ENCODE measurements at places on chromosomes 16 and 17.

- no peak for DNase-seq
Measured at GRCh38 chr17:31594416-31594815, 202.9 kb downstream of the RAB11FIP4 start.

- no peak for DNase-seq
Measured at GRCh38 chr16:60259956-60260355, 1525.8 kb upstream of the GOT2 start.

GRCh38 chr16:81545470-81546250 is 101.1 kb downstream of the CMIP start:
- no peak for DNase-seq

DNA sequence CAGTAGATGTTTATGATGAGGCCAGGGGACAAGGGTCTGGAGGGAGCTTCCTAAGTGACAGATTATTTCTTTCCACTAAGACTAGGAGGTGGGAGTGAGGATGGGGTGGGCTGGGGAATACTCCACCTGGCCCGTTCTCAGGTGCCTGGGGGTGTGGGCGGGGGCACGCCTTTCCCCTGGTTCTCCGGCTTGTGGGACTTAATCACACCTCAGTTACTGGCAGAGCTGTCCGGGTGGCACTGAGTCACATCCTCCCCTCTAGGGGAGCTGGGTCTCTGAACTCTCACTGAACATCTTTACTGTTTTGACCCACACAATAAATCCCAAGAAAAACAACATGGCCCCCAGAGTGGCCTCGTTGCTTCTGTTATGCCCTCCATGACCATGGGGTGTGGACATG is 332.8 kb downstream of the MAF start:
- DNase-seq: no peak

DNA sequence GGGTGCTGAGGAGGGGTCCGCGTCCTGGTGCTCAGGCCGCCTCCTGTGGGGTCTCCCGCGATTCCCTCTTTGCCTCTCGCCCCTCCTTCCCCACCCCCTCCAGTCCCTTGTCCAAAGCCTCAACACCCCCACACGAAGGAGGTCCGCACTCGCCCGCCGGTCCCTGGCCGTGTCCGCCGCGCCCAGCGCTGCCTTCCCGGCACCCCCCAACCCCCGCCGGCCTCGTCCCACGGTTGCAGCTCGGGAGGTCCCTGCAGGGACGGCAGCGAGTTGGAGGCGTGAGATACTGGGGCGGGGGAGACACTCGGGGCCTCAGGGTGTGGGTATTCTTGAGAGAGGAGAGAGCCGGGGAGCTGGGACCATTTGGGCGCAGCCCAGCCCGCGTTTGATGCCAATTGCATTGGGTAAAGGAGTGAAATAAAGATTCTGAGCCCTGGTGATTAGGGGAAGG is 468 bp downstream of the FLYWCH2 start:
- DNase-seq: no peak

- DNase-seq: no peak
Measured at GRCh38 chr17:57211543-57211942, 44.8 kb upstream of the MSI2 start.

DNA sequence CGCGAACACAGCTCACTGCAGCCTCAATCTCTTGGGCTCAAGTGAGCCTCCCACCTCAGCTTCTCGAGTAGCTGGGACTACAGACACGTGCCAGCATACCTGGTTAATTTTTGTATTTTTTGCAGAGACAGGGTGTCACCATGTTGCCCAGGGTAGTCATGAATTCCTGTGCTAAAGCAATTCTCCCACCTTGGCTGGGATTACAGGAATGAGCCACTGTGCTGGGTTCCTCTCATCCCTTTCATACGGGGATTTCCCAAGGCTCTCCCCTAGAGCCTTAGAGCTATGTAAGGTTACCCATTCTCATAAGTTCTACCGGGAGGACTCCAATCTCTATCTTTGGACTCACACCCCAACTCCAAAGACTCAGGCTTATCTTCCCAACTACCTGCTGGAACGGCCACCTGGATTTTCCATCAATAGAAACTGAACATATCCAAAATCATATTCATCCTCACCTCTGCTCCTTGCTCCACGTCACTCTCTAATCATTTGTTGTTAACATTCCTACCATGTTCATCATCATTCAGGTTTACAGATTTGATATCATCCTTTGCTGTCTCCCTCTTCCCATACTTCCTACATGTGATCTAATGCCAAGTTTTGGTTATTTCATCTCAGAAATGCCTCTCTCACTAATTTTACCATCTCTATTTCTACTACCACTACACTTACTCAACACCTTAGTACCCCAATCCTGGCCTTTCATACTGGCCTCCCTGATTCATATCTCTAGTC is 92.5 kb downstream of the NCOR1 start:
- no peak for DNase-seq

DNA sequence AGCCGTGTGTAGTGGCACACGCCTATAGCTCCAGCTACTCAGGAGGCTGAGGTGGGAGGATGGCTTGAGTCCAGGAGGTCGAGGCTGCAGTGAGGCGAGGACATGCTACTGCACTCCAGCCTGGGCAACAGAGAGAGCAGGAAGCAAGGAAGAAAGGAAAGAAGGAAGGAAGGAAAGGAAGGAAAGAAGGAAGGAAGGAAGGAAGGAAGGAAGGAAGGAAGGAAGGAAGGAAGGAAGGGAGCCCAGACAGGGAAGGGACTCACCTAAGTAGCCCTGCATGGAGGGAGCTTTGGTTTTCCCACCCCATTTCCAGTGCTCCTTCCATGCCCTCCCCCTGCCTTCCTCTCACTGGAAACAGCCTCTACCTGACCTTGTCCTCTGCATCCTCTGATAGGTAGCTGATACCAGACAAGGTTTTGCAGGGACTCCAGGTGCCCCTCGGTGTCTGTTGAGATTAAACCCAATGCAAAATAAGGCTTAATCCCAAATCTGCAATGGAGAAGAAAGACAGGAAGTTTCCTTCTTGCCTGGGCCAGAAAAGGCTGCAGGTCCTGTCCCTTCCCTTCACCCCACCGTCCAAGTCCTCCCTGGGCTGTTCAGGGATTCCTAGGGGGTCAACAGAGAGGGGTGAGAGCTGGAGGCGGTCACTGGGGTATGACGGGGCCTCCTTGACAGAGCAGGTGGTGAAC is 21.5 kb upstream of the CA4 start:
- no peak for DNase-seq

- no peak for DNase-seq
Measured at GRCh38 chr16:83455716-83456115, 352.1 kb upstream of the HSBP1 start.

DNA sequence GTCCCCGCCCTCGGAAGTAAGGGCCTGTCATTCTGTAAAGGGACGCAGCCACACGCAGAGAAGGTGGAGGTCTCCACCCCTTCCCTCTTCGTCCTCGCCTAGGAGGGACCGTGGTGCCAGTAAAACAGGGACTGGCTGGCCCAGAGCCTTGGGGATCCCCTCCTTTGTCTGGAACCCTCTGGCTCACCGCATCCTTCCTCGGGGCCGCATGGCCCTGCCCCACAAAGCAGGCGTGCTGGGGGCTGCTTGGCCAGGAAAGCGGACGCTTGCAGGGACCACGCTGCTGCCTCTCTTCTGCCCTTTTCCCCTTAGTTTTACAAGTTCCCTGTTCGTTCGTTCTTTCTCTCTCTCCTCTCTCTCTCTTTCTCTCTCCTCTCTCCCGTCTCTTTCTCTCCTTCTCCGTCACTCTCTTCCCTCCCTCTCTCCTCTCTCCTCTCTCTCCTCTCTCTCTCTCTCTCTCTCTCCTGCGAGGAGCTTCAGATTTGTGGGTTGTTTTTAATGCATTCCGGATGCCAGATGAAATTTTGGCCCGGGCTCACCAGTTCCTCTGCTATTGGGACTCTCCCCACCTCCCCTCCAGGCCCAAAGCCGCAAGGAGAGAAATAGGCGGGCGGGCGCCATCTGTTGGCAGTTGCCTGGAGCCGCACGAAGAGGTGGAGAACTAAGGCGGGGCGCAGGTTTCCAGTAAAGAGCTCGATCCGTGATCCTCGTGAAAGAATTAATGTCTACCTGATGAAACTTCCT is 35.1 kb upstream of the CDRT4 start:
- no peak for DNase-seq

DNA sequence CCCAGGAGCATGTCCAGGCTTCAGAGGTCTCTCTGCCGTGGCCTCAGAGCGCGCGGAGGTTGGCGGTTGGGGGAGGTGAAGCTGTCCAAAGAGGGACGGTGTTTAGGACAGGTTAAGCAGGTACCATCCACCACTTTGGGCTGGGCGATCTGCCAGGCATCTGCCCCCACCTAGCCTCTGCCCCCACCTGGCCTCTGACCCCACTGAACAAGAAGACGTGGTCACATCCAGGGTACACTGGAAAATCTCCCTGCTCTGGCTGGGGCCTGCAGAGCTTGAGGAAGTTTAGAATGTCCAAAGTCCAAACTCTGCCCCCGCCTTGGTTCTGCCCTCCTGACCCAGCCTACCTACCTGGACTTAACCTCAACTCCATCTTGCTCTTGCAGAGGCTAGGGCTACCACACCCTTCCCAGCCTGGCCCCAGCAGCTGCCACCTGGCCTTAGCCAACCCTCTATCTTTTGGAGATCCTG is 1.6 kb downstream of the ITGA3 start:
- no peak for DNase-seq

GRCh38 chr16:78605548-78606101 is 506.2 kb downstream of the WWOX start:
- no peak for DNase-seq

DNA sequence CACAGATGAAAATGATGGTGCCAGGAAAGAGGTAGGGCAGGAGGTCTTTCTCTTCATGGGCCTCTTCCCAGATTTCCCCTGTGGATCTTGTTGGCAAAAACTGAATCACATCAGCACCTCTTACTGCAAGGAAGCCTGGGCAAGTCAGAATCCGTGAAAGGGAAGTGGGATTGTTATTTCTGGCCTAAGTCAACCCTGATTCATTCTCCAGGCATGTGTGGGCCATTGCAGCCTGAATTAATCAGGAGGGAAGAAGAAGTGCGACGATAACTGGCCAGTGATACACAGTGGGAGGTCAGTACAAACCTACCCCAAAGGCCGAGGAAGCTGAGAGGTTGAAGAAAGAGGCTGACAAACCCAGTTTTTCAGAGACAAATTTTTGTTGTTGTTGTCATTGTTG is 17.9 kb upstream of the NSMCE1 start:
- no peak for DNase-seq

GRCh38 chr16:85470873-85471272 is 142.2 kb upstream of the GSE1 start:
- no peak for DNase-seq

GRCh38 chr17:80195671-80196529 is 24.2 kb downstream of the SGSH start:
- DNase-seq: no peak

- DNase-seq: no peak
Measured at GRCh38 chr17:77531641-77532040, 390.9 kb downstream of the SEC14L1 start.

DNA sequence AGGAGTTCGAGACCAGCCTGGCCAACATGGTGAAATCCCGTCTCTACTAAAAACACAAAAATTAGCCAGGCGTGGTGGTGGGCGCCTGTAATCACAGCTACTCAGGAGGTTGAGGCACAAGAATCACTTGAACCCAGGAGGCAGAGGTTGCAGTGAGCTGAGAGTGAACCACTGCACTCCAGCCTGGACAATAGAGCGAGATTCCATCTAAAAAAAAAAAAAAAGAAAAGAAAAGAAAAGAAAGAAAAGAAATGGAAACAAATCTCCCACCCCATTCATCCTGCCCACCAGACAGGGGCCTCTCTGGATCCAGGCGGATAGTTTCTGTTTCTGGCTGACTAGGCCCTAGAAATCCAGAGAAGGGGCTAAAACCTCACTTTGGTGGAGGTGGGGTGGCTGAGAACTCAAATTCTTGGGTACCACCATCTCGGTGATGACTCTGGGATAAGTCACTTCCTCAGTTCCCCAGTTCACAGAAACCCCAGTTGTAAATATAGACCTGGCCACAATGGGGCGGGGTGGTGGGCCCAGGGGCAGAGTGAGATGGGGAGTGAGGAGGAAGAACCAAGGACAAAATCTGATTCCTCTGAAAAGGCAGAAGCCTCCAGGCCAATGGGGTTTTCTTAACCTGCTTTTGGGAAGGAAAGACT is 22.2 kb downstream of the SOCS1 start:
- no peak for DNase-seq

- DNase-seq: no peak
Measured at GRCh38 chr17:56290802-56291118, 137.5 kb downstream of the ANKFN1 start.

DNA sequence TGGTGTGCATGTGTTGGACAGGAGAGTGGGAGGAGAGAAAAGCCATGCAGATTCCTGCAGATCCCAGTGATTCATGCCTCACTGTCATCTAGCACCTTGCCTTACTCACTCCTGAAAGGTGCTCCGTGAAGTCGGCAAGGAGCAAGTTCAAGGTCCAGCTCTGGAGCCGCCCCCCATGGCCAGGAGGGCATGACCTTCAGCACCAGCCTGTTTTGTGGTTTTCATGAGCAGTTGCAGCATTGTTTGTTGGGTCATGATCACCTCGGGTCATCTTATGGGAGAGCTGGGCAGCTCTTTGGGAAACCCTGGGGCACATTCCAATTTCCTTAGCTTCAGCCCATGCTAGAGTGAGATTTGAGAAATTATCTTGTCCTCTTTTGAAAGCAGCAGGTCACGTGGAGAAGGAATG is 137.5 kb upstream of the IRX3 start:
- no peak for DNase-seq

GRCh38 chr16:68685685-68686478 is 40.8 kb downstream of the CDH3 start:
- DNase-seq: no peak

DNA sequence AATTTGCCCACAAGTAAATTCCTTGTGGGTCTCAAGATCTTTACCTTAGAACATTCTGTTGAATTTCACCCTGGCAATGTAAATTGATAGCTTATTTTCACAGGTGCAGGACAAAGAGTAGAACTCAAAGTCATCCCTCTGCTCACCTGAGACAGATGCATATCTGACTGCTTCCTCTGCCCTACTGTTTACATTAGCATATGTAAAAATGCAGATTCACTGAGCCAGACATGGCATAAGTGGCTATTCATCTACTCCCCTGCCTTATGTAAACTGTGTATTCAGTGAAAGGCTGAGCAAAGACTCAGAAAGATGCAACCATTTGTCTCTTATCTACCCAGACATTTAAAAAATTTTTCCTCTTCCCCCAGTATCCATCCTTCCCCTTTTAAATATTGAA is 22.3 kb upstream of the MILR1 start:
- DNase-seq: no peak
